ENCODE measurements at places on chromosomes 6 and 20.

DNA sequence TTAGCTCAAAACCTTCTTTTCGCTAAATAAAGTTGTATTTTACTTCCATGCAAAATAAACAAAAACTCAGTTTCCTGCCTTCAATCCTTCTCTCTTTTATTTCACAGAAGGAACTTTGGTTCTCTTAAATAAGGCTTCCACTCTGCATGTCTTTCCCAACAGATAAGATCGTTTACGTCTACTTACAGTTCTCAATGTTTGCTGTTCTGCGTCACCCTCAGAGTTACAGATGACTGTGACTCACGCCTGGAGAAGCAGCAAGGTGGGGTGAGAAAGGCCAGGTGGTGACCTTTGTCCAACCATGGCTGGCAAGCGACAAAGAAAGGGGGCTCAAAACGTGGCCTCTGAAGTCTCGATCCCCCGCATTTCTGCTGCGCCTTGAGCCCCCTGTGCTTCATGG lies 51.4 kb upstream of the RPS6KA2 start:
- no peak for DNase-seq

DNA sequence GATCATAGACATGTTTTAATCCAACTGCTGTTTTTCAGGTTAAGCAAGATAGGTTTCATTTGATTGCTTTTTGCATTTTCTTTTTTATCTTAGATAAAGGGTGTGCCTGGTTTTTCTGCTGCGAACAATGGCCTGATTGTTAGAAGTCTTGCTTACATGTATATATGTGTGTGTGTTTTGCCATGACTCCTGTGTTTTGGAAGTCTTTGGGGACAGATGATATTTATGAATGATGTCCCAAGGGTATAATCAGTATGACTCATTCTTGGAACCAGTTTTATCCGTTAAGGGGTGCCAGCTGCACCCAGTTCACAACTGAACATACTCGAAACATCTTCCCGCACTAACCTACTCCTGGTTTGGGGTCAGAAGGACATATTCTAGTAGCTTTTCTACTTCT lies 230.1 kb upstream of the SUPT3H start:
- no peak for DNase-seq

- no peak for DNase-seq
Measured at GRCh38 chr6:125741336-125741735, 8.1 kb upstream of the HEY2 start.

DNA sequence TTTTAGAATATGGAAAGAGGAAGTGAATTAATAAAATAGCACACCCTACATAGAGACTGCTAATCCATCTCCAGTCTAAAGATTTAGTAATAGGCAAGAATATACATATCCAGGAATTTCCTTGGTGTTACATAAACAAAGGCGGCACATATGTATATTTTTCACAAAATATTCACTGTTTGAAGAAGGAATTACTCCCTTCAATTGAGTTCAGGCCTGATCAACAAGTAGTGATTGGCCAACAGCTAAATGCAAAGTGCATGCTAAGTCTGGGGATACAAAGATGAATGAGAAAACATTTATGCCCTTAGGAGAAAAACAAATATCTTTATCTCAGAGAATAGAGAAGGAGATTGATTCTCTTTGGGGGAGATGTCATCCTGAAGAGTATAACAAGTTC lies 6.5 kb upstream of the HCRTR2 start:
- no peak for DNase-seq

DNA sequence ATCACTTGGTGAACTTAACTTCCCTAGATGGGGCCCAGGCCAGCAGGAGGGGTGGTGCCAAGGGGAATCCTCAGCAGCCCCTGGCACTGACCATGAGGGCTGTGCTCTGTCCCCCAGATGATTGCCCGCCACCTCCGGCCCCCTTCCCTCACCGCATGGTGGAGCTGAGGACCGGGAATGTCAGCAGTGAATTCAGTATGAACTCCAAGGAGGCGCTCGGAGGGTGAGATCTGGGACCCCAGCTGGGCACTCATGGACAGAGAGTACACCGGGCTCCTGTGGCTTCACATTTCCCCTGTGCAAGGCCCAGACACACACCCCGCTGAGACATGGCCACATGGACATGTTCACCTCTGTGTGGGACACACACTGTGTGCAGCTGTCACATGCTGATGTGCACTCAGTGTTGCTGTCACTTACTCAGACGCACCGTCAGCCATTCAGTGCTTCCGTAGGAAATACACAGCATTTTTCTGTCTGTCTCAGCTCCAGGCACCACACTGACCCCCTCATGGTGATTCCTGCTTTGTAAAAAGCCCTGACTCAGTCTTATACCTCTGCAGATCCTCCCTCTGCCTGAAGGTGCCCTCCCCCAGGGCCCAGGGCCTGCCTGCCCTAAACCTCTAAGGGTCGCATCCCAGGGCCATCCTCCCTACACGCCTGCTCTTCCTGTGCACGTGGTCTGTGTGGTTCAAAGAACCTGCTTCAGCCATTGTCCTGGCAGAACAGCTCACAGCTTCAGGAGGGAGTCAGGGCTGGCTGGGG lies 4.4 kb downstream of the MYLK2 start:
- no peak for DNase-seq

DNA sequence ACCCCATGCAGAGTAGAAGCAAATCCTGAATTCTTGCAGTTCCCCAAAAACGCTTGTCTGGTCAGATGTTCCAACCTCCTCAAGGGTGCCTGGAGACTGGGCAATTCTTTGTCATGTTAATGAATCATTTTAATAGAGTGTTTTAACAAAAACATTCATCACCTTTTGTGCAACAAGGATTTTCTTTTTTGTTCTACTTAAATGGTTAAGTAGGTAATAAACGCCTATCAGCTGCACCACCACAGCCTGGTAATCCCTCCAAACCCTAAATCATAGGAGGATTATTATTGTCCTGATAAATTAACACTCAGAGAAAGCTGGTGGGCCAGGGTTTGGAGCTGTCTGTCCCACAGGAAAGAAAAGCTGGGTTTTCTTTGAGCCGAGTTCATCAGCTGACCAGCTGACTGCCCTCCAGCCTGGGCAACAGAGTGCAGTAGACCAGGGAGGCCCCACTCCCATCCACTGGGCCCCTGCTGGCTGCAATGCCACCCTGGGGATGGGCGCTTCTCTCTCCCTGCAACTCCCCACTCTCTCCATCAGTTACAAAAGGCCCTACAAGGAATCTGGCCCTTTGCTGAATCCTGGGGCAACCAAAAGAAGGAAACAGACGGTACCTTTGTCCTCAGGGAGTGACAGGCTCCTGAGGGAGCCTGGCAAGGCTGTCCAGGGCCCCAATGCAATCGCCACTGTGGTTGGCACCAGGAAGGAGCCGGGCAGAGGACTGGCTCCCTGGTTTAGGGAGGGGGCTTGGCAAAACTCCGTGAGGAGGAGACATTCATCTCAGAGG lies 23.1 kb upstream of the BMP7 start:
- no peak for DNase-seq

- no peak for DNase-seq
Measured at GRCh38 chr6:139939189-139939979, 564.9 kb upstream of the CITED2 start.

DNA sequence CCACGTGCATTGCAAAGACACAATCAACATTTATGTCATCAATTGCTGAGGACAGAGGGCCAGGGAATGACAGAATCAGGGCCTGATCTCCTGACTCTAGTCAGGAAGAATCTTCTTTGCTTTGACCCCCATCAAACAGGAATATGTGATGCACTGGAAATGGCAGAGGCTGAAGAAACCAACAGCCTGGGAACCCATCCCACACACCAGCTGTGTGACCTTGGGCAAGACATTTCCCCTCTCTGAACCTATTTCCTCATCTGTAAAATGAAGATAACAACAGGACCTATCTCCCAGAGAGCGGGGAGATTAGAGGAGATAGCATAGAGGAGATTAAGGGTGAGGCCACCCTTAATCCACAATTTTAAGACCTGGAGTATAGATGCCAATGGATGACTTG lies 1.5 kb downstream of the HNF4A start:
- DNase-seq, result no peak

DNA sequence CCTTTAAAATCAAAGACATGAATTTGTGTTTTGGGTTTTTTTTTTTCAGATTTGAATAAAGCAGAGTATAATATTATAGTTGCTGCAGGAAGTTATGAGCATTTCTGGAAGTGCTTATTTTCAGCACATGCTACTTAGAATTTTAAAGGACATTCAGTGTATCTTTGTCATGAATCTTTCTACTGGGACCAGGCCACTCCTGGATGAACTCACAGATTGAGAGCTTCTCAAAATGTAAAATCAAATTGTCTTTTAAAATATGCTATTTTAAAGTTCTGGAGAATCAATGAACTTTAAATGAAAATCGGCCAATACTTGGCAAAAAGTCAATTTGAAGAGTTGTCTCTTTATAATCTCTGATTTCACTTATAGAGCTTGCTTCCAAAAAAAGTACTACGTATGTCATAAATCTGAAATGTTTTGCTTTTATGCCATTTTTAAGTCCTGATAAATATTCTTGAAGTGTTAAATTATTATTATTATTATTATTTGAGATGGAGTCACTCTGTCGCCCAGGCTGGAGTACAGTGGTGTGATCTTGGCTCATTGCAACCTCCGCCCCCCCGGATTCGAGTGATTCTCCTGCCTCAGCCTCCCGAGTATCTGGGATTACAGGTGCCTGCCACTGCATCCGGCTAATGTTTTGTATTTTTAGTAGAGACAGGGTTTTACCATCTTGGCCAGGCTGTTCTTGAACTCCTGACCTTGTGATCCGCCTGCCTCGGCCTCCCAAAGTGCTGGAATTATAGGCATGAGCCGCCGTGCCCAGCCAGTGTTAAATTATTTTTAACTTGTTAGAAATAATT lies 175.7 kb upstream of the AKAP12 start:
- peak; percentile 1 for DNase-seq

DNA sequence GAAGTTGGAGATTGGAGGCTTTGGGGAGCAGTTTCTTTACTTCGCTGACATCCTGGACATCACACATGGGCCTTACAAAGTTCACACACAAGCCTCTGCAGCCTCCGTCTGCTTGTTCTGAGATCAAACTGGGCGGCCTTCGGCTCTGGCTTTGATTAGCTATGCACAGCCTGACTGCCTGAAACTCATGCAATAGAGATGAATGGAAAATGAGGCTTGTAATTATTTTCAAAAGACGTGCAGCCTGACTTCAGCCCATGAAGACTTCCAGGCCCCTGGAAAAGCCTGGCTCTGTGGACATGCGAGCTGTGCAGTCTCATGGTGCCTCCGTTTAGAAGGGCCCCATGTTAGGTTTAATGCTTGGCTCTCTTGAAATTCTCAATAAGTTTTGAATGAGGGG lies 480.5 kb upstream of the SULF2 start:
- no peak for DNase-seq

- no peak for DNase-seq
Measured at GRCh38 chr6:20492099-20492498, 42.2 kb upstream of the CDKAL1 start.

GRCh38 chr20:1631309-1632151 lies 11.7 kb upstream of the SIRPB1 start:
- no peak for DNase-seq

GRCh38 chr20:3751675-3752385 lies 15.7 kb downstream of the ADISSP start:
- DNase-seq, result peak; percentile 63

- no peak for DNase-seq
Measured at GRCh38 chr6:43436577-43437282, 9.4 kb downstream of the ABCC10 start.

DNA sequence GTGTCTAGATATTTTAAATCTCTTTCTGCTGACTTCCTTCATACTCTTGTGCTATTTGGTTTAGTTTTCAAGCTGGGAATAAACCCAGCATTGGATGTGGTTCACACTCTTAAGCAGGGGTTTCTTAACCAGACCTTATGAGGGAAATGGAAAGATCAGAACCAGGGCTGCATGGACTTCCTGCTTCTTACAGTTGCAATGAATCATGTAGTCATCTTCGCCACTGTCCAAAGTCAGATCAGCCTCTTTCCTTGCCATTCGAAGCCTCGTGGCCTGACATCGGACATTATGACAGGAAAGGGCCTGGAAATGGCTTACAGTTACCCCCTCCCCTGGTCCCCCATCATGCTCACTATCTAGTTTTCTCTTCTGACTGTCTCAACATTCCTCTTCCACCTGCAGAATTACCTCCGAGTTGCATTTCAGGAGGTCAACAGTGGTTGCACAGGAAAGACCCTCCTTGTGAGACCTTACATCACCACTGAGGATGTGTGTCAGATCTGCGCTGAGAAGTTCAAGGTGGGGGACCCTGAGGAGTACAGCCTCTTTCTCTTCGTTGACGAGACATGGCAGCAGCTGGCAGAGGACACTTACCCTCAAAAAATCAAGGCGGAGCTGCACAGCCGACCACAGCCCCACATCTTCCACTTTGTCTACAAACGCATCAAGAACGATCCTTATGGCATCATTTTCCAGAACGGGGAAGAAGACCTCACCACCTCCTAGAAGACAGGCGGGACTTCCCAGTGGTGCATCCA lies 16.8 kb upstream of the NAA20 start:
- DNase-seq, result no peak

- DNase-seq, result no peak
Measured at GRCh38 chr20:50163570-50164317, 10.2 kb upstream of the PEDS1 start.

- no peak for DNase-seq
Measured at GRCh38 chr20:53905019-53905819, 165.2 kb downstream of the BCAS1 start.

GRCh38 chr6:36546308-36546919 lies 865 bp downstream of the STK38 start:
- peak; percentile 61 for DNase-seq

- no peak for DNase-seq
Measured at GRCh38 chr6:140915551-140915950, 1217.2 kb upstream of the GJE1 start.

- DNase-seq, result no peak
Measured at GRCh38 chr6:130788954-130789353, 38.3 kb upstream of the SMLR1 start.

DNA sequence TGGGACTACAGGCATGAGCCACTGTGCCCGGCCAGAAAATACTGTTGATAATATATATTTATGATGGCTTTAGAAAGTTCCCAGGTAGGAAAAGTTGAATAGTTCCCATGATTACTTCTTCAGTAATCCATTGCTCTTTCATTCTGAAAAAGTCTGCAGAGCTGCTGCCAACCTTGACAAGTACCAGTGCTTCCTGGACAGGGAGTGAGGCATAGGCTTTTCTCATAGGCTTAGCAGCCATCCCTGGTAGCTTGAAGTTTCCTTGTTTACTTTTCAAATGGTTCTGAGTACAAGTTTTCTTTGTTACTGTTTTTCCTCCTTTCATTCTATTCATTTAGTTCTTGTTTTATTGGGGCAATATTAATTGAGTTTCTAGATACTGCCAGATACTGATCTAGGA lies 7.8 kb downstream of the RWDD1 start:
- no peak for DNase-seq
